ENCODE measurements at places on chromosomes 5 and 9. TPM values are rescaled to one million over a fixed set of nuclear protein-coding genes. Genes with fewer than 3 reads are reported as not detected.
A peak's percentile ranks its signal among the peaks of the same experiment; 100 is the strongest.

Gene PCDHB16
- total RNA-seq: 0.17 TPM

Gene C9orf85
- total RNA-seq: 6.0 TPM

DNA sequence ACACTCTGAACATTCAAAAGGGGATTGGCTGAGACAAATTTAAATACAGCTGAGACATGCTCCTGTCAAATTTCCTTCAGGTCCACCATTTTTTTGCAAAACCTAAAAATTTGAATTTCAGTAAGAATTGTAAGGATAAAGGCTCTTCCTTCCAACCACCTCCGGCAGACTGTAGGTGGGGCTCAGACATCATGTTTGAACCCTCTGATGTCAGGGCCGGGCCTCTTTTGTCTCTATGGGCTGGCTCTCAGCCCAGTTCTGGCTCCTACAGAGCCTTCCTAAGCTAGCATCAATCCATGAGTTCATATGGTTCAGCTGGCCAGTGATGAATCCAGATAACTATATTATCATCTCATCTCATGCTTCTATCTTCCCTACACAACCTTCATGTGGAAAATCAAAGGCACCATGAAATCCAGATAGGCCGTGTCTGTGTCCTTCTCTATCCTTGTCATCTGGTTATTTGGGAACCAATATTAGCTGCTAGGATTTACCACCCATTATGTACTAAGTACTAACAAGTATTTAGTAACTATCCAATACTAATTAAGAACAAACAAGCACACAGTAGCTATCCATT lies 44.2 kb downstream of the NIPSNAP3B start:
- no peaks in the 10 kb centered on the region for H3K27me3 ChIP-seq
- no peak for DNase-seq
- H3K27ac ChIP-seq: no peak overlapping the region
- peaks cover 24% of the 10 kb centered on the region for H3K36me3 ChIP-seq
- H3K4me1 ChIP-seq: peaks cover 22% of the 10 kb centered on the region

Gene CCDC107
- total RNA-seq: 13.1 TPM

DNA sequence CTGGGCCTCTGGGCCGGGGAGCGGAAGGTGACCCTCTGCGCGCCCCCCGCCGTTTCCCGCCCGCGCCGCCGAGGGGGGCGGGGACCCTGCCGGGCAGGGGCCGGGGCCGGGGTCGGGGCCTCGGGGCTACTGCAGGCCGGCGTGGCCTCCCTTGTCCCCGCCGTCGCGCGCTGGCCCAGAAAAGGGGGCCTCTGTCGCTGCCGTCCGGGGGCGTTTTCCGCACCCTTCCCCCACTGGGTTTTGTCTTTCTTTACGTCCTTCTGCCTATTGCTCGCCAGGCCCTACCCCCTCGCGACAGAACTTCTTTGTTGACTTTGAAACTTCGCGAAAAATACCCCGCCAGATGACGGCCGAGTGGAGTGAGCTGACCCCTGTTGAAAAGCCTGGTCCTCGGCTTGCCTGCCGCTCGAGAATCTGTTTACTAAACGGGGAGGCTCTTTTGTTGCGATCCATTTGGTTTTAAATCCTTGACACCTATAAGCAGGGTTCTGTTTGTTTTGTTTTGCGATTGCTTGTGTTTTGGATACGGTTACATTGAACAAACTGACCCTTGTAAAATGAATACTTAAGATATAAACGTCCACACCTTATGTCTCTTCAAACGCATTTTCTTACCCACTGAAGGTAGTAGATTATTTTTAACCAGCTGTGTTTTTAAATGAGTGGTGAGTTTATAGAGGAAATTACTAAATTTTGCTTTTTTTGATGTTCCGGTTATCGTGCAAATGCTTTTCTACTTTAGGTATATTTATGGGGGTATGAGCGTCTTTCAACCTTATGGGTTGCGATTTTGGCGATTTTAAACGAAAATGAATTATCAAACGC lies 765 bp downstream of the MARCHF6 start:
- H3K27me3 ChIP-seq: no peaks in the 10 kb centered on the region
- H3K27ac ChIP-seq: peak overlapping the region; percentile 98
- peak; percentile 66 for DNase-seq
- no peaks in the 10 kb centered on the region for H3K4me1 ChIP-seq

GRCh38 chr5:179796877-179797608 lies 3.3 kb downstream of the LTC4S start:
- H3K4me3 ChIP-seq: peak overlapping the region; percentile 62
- peak overlapping the region; percentile 43 for H3K27ac ChIP-seq
- H3K4me1 ChIP-seq: peaks cover 20% of the 10 kb centered on the region
- H3K36me3 ChIP-seq: peaks cover 10% of the 10 kb centered on the region

Gene LTC4S
- total RNA-seq: not detected

Gene SPATA9
- total RNA-seq: not detected

DNA sequence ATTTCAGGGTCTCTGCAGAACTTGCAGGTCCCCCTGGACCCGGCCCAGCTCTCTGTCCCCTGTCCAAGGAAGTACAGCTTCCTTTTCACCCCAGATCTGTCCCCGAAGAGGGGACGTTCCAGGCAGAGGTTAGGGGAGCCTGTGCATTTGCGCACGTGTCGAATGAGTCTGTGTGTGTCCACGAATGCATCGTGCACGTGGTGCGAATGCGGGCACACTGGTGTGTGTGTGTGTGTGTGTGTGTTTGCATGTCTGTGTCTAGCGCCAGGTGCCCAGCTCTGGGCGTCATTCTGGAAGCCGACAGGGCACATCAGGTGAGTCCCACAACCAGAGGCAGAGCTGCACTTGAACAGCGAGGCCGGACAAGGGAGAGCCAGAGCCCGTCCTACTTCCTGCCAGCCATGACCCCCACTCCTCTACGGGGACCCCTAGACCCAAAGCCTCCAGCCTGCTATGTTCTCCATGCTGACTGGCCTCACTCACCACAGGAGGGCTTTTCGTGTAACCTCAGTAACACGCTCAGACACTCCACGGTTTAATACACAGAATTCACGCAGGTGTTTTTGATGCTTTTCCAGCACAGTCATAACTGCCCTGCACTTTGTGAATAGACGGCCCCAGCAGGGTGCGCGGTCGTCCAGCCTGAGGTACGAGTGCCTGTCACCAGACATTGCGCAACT lies 41.3 kb upstream of the CACNA1B start:
- DNase-seq: no peak
- no peaks in the 10 kb centered on the region for H3K27me3 ChIP-seq
- no peak overlapping the region for H3K27ac ChIP-seq
- H3K4me3 ChIP-seq: no peak overlapping the region
- H3K36me3 ChIP-seq: peaks cover 44% of the 10 kb centered on the region
- H3K4me1 ChIP-seq: no peaks in the 10 kb centered on the region

GRCh38 chr5:17373814-17374556 lies 124.0 kb upstream of the TAF11L2 start:
- H3K4me1 ChIP-seq: no peaks in the 10 kb centered on the region
- no peak overlapping the region for H3K4me3 ChIP-seq
- no peaks in the 10 kb centered on the region for H3K27me3 ChIP-seq
- H3K36me3 ChIP-seq: no peaks in the 10 kb centered on the region
- H3K27ac ChIP-seq: no peak overlapping the region
- no peak for DNase-seq

DNA sequence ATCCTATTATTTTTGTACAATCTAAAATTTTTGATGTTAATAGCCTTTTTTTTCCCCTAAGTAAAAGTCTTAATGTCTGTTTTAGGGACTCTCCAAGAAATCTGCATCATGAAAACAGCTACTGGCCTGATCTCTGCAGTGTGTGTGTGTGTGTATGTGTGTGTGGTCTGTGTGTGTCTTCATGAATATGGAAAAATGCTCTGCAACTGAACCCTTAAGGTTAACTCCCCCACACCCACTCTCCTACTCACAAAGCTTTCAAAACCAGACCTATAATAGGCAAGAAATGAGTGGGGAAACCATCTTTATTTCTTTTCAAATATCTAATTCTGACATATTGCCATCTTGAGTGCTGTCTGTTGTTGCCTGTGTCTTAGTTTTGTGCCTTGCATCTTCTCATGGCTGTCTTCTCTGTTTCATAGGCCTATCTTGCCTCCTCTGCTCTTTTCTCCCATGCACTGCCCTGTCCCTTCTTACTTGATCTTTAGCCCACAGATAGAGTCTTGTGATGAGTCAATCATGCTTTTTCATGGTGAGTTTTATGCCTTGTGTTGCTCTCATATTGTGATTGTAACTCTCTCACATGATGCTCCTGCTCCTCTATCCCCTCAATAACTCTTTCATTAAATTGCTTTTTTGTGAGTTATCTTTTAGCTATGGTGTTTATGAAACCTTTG lies 68.3 kb downstream of the CHSY3 start:
- no peak overlapping the region for H3K27ac ChIP-seq
- H3K27me3 ChIP-seq: no peaks in the 10 kb centered on the region
- H3K4me3 ChIP-seq: no peak overlapping the region

GRCh38 chr5:90386099-90386710 lies 23.4 kb downstream of the CETN3 start:
- H3K36me3 ChIP-seq: no peaks in the 10 kb centered on the region
- no peak overlapping the region for H3K27ac ChIP-seq
- H3K4me3 ChIP-seq: no peak overlapping the region
- DNase-seq: no peak
- no peaks in the 10 kb centered on the region for H3K4me1 ChIP-seq
- H3K27me3 ChIP-seq: no peaks in the 10 kb centered on the region

- peaks cover 41% of the 10 kb centered on the region for H3K4me1 ChIP-seq
- H3K27ac ChIP-seq: no peak overlapping the region
- no peak overlapping the region for H3K4me3 ChIP-seq
- H3K36me3 ChIP-seq: no peaks in the 10 kb centered on the region
- H3K27me3 ChIP-seq: no peaks in the 10 kb centered on the region
Measured at GRCh38 chr5:151007430-151008209, 12.8 kb upstream of the GPX3 start.

GRCh38 chr5:33072726-33073125 lies 361.6 kb downstream of the NPR3 start:
- H3K27ac ChIP-seq: no peak overlapping the region
- no peaks in the 10 kb centered on the region for H3K36me3 ChIP-seq
- H3K4me3 ChIP-seq: no peak overlapping the region
- no peaks in the 10 kb centered on the region for H3K4me1 ChIP-seq
- no peaks in the 10 kb centered on the region for H3K27me3 ChIP-seq

- H3K4me1 ChIP-seq: peaks cover 2% of the 10 kb centered on the region
- peak overlapping the region; percentile 98 for H3K4me3 ChIP-seq
- no peak overlapping the region for H3K27ac ChIP-seq
Measured at GRCh38 chr5:134227259-134227658, 1.4 kb upstream of the PPP2CA start.

- no peak for DNase-seq
- no peak overlapping the region for H3K27ac ChIP-seq
- no peaks in the 10 kb centered on the region for H3K36me3 ChIP-seq
- H3K27me3 ChIP-seq: no peaks in the 10 kb centered on the region
- no peaks in the 10 kb centered on the region for H3K4me1 ChIP-seq
Measured at GRCh38 chr9:29730163-29730562, 2156.9 kb upstream of the C9orf72 start.

DNA sequence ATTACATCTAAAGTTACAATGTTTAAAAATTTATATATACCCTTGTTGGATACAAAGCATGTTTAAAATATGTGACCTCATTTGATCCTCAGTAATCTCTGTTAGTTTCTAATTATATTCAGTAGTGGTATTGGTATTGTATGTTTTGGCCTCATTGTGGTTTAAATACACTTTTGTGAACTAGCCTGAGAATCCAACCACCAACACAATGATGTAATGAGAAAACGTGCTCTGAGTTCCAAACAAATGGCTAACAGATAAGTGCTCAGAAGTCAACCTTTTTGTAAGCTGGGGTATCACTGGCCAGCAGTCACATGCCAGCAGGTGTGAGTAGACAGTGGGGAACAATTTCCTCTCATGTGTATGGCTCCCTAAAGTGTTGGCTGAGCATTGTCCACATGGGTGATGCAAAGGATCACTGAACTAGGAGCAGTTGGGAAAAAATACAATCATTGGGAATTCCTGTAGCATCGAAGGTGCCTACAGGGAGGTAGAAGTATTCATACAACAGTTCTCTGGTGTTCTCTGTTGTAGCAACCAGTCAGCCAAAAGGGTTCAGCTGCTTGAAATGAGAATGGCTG lies 56.1 kb downstream of the DOCK8 start:
- H3K36me3 ChIP-seq: no peaks in the 10 kb centered on the region
- no peak for DNase-seq
- no peak overlapping the region for H3K4me3 ChIP-seq
- no peaks in the 10 kb centered on the region for H3K4me1 ChIP-seq

Gene WNT8A
- not detected for total RNA-seq

Gene PLPP7
- total RNA-seq: not detected

Gene DMGDH
- 67.0 TPM for total RNA-seq

GRCh38 chr5:84255315-84255714 lies 129.4 kb downstream of the EDIL3 start:
- no peaks in the 10 kb centered on the region for H3K27me3 ChIP-seq
- no peak overlapping the region for H3K27ac ChIP-seq
- no peak overlapping the region for H3K4me3 ChIP-seq
- H3K36me3 ChIP-seq: no peaks in the 10 kb centered on the region
- DNase-seq: no peak

DNA sequence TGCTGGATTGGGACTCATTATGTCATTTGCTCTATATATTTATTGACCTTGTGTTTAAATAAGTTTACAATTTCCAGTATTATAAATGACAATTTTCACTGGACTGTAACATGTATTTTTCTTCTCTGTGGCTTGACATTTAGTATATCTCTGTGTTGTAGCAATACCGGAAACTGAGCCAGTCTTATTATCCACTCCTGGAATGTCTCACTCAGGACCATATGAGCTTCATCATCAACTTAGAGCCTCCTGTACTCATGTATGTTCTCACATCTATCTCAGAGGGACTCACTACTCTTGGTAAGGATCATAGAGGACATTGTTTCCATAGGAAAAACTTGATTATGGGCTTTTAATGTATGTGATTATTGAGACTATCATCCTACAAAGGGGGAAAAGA lies 66.5 kb upstream of the TLX3 start:
- no peak overlapping the region for H3K27ac ChIP-seq
- H3K4me1 ChIP-seq: no peaks in the 10 kb centered on the region
- H3K4me3 ChIP-seq: no peak overlapping the region
- no peak for DNase-seq

Gene FREM1
- 2.6 TPM for total RNA-seq

GRCh38 chr5:76787237-76787636 lies 31.6 kb upstream of the F2RL1 start:
- no peaks in the 10 kb centered on the region for H3K27me3 ChIP-seq
- H3K4me3 ChIP-seq: no peak overlapping the region
- H3K4me1 ChIP-seq: no peaks in the 10 kb centered on the region

Measured in right lobe of liver (tissue), 6 donors.